Hematopoietic multipotent progenitor cell treated with erythropoietin and hydrocortisone succinate and interleukin-3 and kit ligand, for 4 days (in vitro differentiated cells): ENCODE measurements at places on chromosomes 11 and 22.

DNA sequence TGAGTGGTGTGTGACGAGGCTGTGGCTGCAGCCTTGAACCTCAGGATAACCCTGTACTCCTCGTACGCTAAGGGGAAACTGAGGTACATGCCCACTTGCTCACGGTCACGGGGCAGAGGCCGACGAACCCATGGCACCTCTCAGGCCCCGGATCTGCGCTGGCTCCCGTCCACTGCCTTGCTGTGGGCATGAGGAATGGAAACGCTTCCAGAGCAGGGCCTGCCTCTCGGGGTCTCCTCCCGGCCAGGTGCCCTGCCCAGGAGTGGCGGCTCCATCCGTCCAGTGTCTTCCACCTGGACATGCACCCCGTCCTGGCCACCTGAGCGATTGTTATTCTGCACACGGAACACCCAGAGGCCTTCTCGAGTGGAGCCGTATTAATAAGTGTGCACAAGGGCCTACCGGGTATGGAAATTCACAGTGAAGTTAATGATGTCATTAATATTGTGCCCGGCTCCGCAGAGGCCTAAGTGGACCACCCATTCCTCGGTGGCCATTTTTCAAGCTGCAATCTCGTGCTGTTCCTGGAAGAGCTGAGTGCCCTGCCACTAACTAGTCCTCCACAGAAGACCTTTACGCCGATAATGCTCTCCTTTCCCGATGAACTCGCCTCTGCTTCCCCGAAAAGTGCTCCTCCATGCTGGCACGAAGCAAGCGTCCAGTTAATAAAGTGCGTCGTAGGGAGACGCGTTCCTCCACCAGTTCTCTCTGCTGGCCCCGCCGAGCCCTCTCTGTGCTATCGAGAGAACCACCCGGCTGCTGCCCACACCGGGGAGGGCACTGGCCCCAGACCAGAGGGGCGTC lies 927.9 kb downstream of the BRD1 start:
- no peak for DNase-seq

GRCh38 chr11:125140233-125140632 lies 24.3 kb upstream of the PKNOX2 start:
- no peak for DNase-seq

DNA sequence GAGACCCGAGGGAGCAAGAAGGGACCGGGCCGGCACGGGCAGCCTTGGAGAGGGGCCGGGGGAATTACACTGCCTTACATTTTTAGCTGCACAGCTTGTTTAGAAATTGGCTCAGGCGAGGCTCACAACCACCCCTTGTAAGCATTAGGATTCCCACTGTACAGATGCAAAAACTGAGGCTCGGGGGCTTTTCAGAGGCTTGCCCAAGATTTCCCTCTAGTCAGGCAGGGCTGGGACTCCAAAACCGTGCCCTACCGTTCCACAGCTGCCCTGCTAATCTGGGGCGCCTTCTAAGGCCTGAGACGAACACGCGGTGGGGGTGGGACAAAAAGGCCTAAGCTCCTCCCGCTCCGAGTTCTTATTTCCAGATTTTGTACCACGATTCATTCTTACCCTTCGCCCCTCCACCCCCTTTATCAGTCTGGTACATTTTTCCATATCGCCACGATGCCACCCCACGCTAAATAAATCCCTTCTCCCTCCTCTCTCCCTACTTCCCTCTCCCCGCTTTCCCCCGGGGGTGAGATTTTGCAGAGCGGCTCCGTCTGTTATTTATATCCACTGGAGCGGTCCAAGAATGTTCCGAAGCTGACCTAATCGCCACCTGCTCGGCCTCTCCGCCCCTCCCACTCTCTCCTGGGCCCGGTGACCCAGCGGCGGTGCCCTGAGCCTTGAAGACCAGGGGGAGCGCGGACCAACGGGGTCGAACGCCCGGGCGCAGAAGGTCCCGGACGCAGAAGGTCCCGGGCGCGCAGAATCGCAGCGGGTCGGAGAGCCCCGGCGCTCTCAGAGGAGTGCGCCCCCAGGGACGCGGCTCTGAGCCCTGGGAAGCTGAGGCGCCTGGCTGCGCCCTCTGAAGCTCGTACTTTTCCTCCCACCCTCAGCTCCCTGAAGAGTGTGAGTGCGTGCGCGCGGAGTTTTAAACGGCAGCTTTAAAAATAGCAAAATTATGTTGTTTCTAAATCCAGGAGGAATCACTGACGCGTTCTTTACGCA lies 764 bp upstream of the PACSIN3 start:
- DNase-seq: peak; percentile 70

DNA sequence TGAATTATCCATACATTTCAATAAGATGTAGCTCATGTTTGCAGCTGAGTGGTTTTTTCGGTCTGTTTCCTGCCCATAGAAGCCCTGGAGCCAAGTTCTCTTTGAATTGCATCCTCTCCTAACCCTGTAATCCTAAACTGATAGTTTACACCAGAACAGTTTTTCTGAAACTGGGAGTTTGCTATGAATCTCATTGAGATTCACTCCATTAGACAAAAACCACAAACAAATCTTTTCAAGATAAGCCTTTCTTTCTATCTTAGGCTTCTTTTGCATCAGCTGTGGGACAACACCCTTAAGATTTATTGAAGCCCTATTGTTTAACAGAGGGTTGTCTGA lies 324.8 kb downstream of the DYNC2H1 start:
- DNase-seq: no peak

DNA sequence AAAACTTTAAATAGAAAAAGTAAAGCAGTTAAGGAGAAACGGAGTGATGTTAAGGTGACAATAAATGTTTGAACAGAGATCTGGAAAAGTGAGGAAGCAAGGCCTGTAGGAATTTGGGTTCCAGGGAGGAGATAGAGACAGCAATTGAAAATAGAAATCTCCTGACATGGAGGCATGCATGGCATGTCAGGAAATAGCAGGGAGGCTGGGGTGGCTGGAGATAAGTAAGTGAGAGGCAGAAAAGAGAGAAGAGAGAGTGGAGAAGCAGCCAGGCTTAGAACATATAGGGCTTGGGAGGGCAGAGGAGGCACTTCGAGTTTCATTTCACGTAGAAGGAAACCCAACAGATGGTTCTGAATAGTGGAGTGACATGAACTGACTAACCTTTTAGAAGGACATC lies 185.5 kb downstream of the LRRC4C start:
- no peak for DNase-seq

GRCh38 chr11:20661445-20661844 lies 7.9 kb upstream of the NELL1 start:
- DNase-seq: no peak

- no peak for DNase-seq
These were observed 27.5 kb upstream of the MTCH2 start for GRCh38 chr11:47669856-47670255.
